ENCODE measurements at places on chromosomes 2 and 18. TPM values are rescaled to one million over a fixed set of nuclear protein-coding genes. Genes with fewer than 3 reads are reported as not detected.
A peak's percentile ranks its signal among the peaks of the same experiment; 100 is the strongest.

Gene LOXHD1
- polyA plus RNA-seq = not detected

- DNase-seq = no peak
These were observed 64.2 kb downstream of the SCG2 start for GRCh38 chr2:223537651-223538601.

DNA sequence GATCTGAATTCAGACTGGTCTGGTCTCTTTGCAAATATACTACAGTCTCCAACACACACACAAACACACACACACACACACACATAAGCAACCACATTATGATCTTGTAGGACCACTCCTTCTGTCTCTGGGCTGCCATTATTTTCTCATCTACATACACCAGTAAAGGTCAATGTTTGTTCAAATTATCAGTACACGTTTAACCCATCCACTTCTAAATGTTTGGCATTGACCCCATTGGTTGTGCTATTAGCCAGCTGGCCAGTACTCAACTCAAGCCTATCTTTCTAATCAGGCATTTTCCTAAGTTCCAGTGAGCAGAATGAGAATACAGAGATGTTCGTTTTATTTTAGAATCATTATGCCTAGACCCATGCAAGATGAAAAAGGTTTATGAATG lies 186.4 kb downstream of the CNTNAP5 start:
- no peak for DNase-seq

Gene FNDC4
- 27.0 TPM for polyA plus RNA-seq

- peak; percentile 61 for DNase-seq
These were observed 1.0 kb downstream of the CXCR4 start for GRCh38 chr2:136116813-136117390.

GRCh38 chr2:156332284-156332533 lies 312 bp downstream of the NR4A2 start:
- no peak for DNase-seq

- DNase-seq = no peak
These were observed 10.6 kb upstream of the HNRNPLL start for GRCh38 chr2:38613126-38613848.

GRCh38 chr18:33115917-33116316 lies 324.6 kb downstream of the CCDC178 start:
- no peak for DNase-seq

Gene FOXD4L1
- 0.13 TPM for polyA plus RNA-seq

DNA sequence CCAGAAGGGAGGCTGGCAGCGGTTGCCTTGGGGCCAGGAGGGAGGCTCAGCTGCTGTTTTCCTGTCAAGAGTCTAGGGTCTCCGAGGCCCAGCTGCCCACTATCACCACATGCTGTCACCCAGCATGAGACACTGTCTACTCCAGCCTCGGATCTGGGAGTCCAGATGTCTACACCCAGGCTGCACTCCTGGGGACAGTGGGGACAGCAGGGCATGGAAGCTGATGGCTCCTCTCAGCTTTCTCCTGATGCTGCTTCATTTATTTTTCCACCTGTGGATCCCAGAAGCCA lies 134.0 kb downstream of the PTGR3 start:
- no peak for DNase-seq

DNA sequence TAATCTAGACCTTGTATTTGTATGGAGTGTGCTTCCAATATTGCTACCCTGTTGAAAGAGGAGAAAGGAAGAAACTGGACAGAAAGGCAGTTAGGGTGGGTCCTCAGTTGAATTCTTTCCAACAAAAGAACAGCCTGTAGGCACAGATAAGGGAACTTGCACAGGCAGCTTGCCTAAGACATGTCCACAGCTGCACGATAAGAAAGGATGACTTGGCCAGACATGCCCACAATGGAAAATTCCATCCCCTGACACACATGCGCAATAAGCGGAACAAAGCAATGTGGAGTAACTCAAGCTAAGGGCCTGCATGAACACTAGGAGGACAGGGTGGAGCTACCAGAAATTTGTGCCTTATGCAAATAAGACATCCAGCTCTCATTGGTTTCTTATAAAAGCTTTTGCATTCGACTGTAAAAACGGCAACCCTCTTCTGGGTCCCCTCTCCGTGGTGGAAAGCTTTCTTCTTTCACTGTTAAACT lies 1084.7 kb upstream of the NXPH2 start:
- no peak for DNase-seq

DNA sequence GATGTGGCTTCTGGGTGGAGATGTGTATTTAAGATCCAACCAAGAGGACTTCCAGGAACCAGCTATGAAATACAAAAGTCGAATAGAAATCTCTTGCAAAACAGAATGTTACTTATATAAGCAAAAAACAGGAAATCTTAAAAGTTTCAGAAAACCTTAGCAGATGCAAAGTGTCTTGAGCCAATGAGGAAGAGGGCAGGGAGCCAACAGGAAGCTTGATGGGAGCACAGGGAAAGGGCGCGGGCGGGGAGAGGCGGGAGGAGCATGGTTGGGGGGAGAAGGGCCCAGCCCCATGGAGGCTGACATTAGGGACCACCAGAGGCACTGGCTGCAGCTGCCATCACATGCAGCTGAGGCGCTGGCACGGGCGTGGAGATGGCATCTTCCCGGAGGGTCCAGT lies 203.3 kb downstream of the SNTG2 start:
- no peak for DNase-seq

Gene DSG1
- polyA plus RNA-seq = not detected

Gene EML6
- 1.1 TPM for polyA plus RNA-seq

- DNase-seq = no peak
These were observed 119.2 kb upstream of the CCDC195 start for GRCh38 chr2:224835405-224835804.

Gene IFT172
- 28.2 TPM for polyA plus RNA-seq

DNA sequence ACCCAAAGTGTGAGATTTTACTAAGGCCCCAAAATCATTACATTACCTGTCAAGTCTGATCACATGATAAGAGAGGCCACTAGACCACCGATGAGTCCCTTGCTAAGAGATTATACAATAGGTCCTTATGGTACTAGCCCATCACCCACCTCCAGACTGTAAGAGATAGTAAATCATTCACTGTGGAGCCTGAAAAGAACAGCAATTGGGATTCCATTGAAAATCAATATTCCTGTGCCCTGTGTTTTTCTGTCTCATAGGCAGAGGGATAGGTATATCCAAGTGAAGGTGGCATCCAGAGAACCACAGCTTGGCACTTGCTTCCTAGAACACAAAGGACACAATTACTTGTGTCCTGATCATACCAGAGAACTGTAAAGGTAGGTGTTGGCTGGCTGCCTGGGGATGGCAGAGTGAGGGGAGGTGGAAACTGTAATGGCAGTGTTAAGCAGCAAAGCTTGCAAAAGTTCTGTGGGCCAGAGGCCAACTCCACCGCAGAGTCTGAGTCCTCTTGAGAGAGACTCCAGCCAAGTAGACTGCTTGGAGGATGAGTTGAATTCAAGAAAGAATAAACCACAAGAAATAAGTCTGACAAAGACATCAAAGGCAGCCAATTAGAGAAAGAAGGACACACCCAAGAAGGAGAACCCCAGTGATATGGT lies 102.0 kb upstream of the PIEZO2 start:
- no peak for DNase-seq
